ENCODE measurements at places on chromosomes 12 and 14.

- no peak for DNase-seq
Measured at GRCh38 chr14:68212361-68212760, 392.8 kb downstream of the RAD51B start.

DNA sequence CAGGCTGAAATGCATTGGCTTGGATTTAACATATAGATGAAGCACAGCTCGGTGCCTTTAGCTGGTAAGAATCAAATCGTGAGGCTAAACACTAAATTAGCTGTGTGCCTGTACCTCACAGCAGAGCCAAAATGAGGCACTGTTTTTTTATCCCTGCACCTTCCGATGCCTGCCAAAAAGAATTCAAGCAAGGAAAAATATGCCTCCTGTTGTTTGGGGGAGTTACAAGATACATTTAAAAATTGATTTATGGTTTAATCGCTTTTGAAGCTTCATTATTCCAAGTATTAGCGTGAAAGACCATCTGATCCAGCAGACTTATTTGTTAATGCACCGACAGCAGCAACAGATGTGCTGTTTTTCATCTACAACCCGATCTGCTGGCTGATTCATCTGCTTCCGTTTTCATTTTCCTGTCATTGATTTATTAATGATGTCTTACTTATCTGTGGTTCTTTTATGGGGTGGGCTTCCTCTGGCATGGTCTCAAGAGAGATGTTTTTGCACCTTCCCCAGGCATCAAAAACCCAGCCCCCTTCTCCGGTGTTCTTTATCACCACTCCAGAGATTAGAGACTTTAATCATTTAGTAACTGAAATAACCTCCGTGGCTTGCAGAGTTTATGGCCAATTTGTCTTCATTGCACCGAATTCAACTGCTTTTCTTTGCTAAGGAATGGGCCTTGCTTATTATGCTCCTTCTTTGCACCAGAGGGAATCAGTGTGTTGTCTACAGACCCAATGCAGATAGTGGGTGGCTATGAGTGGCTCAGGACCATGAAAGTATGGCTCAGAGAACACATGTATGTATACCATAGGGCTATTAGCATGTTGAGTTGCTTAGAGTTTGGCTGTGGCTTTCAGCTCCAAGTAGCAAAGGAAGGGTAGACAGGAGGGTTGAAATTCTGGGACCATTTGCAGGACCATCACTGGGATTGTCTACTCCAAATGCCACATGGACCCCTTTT lies 166.8 kb upstream of the TMEM260 start:
- DNase-seq: no peak

DNA sequence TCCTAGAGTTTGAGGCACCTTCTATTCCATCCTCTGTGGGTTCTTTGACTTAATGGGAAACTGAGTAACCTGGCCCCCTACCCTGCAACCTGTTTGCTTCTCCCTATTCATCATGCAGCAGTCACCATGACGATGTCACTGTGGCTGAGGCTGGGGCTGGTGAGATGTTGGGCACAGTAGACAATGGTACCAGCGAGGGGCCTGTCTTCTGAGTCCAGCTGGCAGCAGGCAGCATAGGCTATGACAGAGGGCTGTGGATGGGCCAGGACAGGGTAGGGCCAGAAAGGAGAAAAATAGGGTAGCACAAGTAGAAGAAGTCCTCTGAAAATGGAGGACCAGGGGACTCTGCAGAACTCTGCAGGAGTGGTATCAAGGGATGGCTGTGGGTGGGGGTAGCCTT lies 2.0 kb downstream of the CIROP start:
- DNase-seq: no peak

- DNase-seq: no peak
Measured at GRCh38 chr12:57783466-57783801, 847 bp downstream of the TSFM start.
